HAP-1 (cell line): ENCODE measurements at places on chromosomes 11 and 22.

GRCh38 chr11:119752946-119753345 is 23.9 kb upstream of the NECTIN1 start:
- no peak for DNase-seq

- DNase-seq, result no peak
Measured at GRCh38 chr11:11657218-11657955, 35.6 kb upstream of the GALNT18 start.

DNA sequence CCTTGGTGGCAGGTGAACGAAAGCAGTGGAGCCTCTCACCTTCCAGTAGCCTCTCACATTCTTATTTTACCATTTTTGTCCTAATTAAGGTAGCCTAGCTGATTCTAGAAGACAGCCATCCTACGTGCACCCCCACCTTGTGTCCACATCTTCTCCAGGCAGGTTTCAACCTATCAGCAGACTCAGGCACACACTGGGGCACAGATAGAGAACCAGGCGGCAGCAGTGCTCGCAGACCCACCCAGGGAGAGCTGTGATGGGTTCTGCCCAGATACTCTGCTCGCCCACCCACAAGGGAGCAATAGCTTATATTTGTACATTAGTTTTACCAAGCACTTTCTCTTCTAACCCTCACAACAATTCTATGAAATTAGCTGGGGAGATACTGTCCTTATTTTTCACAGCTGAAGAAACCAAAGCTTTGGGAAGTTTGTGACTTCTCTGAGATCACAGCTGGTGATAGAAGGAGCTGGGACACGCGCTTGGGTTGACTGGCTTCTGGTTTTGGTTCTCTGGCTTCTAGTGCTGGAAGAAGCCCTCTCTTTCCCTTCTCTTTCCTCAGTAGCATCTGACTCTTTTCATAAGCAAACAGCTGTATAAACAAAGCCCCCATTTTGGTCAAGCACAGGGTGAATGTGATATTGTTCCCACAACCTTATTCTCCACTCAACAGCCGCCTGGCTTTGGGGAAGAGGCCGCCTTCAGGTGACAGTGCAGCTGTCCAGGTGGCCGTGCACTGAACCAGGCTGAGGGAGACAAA is 36.9 kb downstream of the PPP2R1B start:
- no peak for DNase-seq

DNA sequence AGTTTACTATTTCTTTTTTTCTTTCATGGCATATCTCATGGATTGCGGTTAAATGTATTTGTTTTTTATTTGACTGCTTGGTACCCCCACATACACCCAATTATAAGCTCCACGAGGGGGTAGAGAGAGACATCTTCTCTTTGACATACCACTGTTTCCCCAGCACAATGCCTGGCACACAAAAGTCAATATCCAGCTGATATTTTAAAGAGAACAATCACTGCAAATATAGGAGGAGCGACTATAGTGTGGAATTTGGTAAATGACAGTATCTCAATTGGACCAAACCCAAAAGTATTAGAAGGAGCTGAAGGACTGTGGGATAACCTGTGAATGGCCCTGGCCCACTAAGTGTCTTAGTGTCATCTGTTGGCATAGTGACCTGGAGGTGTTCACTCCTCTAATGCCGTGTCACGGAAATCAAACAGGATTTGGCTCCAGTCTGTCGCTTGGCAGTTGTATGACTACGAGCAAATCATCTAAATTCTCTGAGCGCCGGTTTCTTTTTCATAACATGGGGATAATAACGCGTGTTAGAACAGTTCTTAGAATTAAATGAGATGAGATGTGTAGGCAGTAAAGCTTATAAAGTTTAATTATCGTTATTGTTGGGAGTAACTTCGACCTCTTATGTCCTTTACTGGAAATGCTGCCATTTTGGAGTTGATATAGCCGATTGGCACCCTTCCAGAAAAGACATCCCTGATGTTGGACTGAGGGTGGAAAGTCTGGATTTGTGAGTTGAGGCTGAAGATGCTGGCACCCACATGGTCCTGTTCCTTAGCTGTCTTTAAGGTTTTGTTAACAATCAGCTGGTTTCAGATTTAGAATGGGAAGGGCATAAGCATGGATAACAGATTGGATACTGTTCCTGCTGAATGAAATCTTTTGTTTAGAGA is 144.5 kb downstream of the DBX1 start:
- DNase-seq, result peak; percentile 17

GRCh38 chr11:68053117-68053516 is 14.3 kb downstream of the TCIRG1 start:
- DNase-seq, result no peak

GRCh38 chr11:112881461-112881860 is 79.8 kb upstream of the NCAM1 start:
- no peak for DNase-seq

GRCh38 chr22:19888131-19888746 is 33.6 kb upstream of the GNB1L start:
- no peak for DNase-seq

DNA sequence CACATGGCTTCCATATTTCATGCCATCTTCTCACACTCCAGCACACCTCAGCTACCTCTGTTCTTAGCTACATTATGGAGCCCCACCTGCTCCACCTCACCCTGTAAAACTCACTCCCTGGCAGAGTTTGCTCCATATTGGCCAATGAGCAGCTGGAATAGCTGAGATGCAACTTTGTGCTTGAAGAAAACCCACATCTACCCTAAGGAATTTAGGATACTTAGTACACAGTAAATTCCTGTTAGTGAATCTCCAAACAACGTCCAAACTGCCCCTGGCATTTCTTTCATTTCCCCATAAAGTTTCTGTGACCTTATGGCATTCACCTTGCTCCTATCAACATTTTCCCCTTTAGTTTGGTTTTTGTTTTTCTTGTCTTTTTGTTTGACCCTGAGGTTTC is 2.2 kb upstream of the VWCE start:
- DNase-seq, result no peak

DNA sequence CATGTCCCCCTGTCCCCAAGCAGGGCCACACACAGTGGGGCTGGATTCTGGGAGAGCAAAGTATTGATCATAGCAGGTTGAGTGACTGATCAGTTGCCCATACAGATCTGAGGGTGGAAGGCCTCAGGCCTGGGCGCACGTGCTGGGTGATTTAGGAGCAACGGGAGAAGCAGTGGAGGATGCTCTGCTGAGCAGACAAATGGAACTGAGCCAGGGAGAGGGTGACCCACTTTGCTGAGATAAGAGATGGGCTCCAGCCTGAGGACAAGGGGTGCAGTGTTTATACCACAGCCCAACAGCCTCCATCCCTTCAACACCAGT is 15.0 kb downstream of the GNAZ start:
- no peak for DNase-seq

DNA sequence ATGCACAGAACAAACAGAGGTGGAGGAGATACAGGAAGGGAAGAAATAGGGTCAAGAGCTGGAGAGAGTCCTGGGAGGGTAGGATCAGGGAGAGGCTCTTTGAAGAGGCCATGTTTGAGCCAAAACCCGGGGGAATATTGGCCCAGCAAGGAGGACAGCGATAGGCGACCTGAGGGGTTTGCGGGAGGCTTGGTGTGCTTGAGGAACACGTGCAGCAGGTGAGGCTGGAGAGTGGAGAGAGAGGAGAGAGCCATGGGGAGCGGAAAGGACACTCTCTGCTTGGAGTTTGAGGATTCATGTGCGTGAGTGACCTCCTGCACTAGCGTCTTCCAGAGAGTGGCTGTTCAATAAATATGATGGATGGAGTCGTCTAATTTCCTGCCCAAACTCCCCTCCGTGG is 4.7 kb upstream of the B3GAT1 start:
- DNase-seq, result no peak

- no peak for DNase-seq
Measured at GRCh38 chr11:125364121-125364826, 131.8 kb downstream of the FEZ1 start.
